ENCODE measurements at places on chromosomes 4 and X. TPM values are rescaled to one million over a fixed set of nuclear protein-coding genes. Genes with fewer than 3 reads are reported as not detected.

The MBTPS2 gene
- total RNA-seq, result 12.4 TPM

- DNase-seq, result peak; percentile 67
Observed at GRCh38 chr4:147518846-147519767, 38.2 kb downstream of the EDNRA start.

The AMMECR1 gene
- 1.7 TPM for total RNA-seq

The ODAM gene
- not detected for total RNA-seq

DNA sequence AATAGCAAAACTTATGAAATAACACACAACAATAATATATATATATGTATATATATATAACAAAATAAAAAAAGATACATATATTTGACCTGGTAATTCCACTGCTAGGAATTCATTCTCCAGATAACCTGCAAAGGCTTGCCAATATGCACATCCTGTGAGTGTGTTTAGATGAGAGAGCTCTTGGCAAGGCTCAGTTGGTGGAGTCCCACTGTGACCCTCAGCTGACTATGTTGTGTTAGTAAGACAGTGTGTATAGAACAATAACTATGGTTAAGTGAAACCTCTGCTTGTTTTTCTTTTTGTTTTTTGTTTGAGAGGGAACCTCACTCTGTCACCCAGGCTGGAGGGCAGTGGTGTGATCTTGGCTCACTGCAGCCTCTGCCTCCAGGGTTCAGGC is 39.5 kb upstream of the RBMX start:
- DNase-seq, result no peak

GRCh38 chrX:24526616-24527015 is 61.5 kb downstream of the PDK3 start:
- DNase-seq, result no peak

DNA sequence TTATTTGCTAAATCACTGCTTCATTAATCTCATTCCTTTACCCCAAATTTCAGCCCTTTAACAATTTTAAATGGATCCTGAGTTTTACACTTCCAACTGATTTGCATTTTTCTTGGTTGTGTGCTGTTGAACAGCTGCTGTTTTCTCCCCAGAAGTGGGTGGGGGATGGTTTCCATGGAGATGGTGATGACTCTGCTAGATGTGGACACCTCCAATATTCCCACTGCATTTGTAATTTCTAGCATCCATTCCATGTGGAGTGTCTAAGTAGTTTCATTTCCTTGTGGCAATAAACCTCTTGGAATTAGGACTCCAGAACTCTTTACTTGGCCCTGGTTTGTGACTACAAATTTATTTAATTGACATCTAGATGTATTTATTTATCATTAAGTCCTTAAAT is 330.4 kb downstream of the GBA3 start:
- DNase-seq, result no peak

GRCh38 chr4:83113429-83113786 is 1.1 kb downstream of the PLAC8 start:
- DNase-seq, result no peak

- DNase-seq, result no peak
Observed at GRCh38 chrX:7447801-7448499, 300.0 kb upstream of the PUDP start.

The EMD gene
- 58.5 TPM for total RNA-seq

DNA sequence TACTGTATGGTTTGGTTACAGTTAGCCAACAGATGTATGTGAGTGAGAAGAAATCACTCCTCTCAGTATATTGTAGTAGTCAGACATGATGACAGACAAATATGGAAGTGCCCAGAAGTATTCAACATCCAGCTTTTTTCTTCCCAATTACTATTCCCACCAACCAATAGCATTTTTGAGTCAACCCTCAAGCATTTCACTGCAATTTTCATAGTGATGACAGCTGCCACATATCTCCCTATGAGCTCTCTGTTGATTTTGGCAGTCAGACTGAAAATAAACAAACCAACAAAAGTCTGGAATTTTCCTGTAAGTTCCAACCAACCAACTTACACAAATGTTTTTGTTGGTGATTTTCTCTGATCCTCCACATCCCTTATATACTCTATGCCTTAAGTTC is 8.2 kb upstream of the TRAM1L1 start:
- no peak for DNase-seq

The BEX3 gene
- 217 TPM for total RNA-seq

DNA sequence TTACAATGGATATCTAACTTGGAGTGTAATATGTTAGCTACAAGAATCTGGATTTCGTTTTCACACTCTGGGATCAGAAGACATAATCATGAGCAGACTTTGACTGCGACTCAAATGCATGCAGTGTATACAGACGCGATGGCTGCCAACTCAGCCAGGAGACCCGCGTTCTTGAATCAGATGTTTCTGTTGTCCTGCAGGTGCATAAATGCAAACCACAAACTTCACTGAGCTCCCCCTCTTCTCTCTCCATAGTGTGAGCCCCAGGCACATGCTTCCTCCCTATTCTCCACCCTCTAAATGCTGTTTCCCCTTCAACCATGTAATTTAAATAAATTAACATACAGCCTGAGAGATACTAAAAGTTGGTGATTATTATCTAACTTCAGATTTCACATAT is 347.9 kb downstream of the DCHS2 start:
- DNase-seq, result no peak

The CYBB gene
- total RNA-seq, result 39.1 TPM

GRCh38 chr4:51923343-51923742 is 80.4 kb downstream of the DCUN1D4 start:
- DNase-seq, result no peak

The MXRA5 gene
- 5.5 TPM for total RNA-seq

The AMTN gene
- not detected for total RNA-seq

- no peak for DNase-seq
Observed at GRCh38 chr4:77196866-77197265, 39.9 kb downstream of the CCNG2 start.

The PROM1 gene
- total RNA-seq, result 5.4 TPM

GRCh38 chr4:129336457-129337227 is 240.7 kb downstream of the C4orf33 start:
- no peak for DNase-seq

The PHEX gene
- 0.08 TPM for total RNA-seq

The INTU gene
- 5.7 TPM for total RNA-seq

- no peak for DNase-seq
Observed at GRCh38 chr4:85642356-85643100, 167.6 kb downstream of the ARHGAP24 start.

GRCh38 chr4:60327651-60328050 is 872.5 kb upstream of the ADGRL3 start:
- DNase-seq, result no peak

GRCh38 chrX:129642641-129643040 is 12.1 kb downstream of the APLN start:
- DNase-seq, result no peak

DNA sequence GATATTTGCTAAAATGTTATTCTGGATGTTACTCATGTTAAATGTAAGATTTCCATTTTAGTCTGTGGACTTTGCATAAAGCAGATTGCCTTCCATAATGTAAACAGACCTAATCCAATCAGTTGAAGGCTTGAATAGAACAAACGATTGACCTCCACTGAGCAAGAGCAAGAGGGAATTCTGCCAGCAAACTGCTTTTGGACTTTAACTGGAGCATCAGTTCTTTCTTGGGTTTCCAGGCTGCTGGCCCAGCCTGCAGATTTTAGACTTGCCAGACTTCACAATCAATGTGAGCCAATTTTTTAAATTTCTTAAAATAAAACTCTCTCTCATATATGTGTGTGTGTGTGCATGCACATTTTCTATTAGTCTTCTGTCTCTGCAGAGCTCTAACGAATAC is 1248.8 kb downstream of the ADGRL3 start:
- DNase-seq, result no peak

- peak; percentile 78 for DNase-seq
Observed at GRCh38 chrX:40151211-40152172, 53.7 kb upstream of the BCOR start.

The CFAP299 gene
- not detected for total RNA-seq

Data from right cardiac atrium (tissue), 5 donors.